GM04504 (cell line): ENCODE measurements at places on chromosomes 5 and 9.

- DNase-seq: no peak
These were observed 1.1 kb downstream of the RELL2 start for GRCh38 chr5:141637767-141638419.

DNA sequence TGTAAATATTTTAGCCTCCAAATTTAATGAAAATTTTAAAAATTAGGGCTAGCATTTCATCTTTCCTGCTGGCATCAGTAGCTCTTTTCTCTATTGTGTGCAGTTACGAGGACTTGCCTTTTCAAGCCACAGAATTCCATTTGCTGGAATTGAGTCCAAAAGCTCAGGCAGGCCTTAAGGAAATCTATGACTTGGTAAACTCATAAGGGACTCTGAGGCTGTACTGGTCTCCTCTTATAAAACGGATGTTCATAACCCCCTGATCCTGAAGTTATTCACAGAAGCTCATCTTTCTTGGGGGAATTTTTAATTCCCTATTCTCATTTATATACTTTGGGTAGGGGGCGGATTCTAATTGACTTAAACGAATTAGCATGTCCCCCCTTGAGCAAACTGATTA, 23.4 kb downstream of the ANKRA2 start:
- no peak for DNase-seq

- DNase-seq: no peak
These were observed 38.1 kb downstream of the ITGA1 start for GRCh38 chr5:52825826-52826225.

GRCh38 chr5:52150501-52150900, 637.2 kb upstream of the ITGA1 start:
- no peak for DNase-seq

GRCh38 chr5:57750282-57750681, 267.7 kb upstream of the ACTBL2 start:
- no peak for DNase-seq

GRCh38 chr9:127637322-127637847, 25.3 kb downstream of the STXBP1 start:
- peak; percentile 71 for DNase-seq

GRCh38 chr9:72486594-72486955, 34.8 kb upstream of the TMC1 start:
- no peak for DNase-seq

GRCh38 chr5:16364910-16365309, 100.7 kb downstream of the ZNF622 start:
- no peak for DNase-seq

- DNase-seq: peak; percentile 22
These were observed 20.5 kb upstream of the GLRX start for GRCh38 chr5:95842854-95843544.

DNA sequence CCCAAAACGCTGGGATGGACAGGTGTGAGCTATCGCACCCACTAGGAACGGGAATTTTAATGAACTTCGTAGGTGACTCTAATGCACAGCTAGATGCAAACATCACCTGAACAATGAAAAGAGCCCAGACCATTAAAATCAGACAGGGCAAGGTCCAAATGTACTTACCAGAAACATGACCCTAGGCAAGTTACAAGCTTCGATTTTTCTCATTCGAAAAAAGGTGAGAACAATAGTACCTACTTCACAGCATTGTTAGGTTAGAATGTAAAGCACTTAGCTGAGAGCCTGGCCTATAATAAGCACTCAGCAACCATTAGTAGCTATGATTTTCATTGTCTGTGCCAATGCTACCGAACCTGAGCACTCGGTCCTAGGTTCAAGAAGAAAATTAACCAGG, 5.8 kb upstream of the KLHL3 start:
- DNase-seq: no peak

DNA sequence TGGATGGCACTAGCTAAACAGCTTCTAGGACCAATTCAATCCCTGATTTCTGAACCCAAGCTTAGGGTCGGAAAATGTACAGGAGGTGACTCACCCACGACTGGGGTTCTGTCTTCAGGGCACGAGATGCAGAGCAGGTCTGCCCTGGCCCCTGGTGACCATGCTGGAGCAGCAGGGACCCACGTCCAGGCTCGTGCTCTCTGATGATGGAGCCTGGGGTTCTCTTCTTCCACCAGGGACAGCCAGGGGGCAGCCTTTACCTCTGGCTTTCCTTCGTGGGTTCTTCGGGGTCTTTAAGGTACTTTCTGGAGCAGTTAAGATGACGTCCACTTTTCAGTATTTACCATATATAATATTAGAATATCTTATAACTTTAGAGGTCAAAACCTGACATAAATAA, 2.1 kb downstream of the CFAP77 start:
- DNase-seq: no peak

GRCh38 chr9:107794259-107794658, 304.7 kb upstream of the KLF4 start:
- DNase-seq: no peak

- DNase-seq: no peak
These were observed 126.7 kb downstream of the C9orf50 start for GRCh38 chr9:129494113-129494789.

GRCh38 chr9:90880669-90881068, 79.0 kb downstream of the SYK start:
- no peak for DNase-seq

DNA sequence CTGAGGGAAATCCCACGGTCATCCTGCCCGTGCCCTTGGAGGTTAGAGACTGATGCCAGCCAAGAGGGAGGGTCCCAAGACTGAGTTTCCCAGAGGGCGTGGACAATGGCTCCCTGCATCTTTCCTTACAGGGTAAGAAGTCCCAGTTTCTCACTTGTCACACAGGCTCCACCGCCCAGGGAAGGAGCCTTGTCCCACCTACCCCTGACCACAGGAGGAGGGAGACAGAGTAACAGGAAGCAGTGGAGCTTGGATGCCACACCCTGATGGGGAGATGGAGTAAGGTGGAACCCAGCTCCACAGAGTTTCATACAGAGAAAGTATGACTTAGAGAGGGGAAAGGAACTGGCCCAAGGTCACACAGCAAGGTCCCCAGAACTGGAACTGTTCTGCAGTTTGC, 9.4 kb upstream of the CD74 start:
- DNase-seq: no peak

- DNase-seq: no peak
These were observed 10.3 kb upstream of the QRFP start for GRCh38 chr9:130906735-130907416.

DNA sequence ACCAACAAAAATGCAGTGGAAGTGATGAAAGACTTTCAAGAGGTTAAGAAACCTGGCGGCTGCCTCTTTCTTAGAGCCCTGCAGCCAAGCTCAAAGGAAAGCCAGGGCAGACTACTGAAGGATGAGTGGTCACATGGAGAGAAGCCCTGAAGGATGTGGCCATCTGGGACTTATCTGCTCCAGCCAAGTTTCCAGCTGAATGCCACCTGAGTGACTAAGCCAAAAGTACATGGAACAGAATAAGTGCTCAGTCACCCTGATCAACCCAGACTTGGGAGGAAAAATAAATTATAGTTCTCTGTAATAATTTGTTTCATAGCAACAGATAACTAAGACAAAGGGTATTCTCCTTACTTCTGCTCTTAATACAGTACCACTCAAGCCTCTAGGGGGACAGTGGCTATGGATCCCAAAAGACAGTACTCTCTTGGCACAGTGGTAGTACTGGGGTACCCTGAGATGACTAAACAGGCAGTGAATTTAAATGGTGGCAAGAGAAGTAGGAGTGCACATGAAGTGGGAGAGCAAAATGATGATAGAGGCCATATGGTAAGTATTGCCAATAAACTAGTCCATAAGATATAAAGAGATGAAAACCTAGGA, 182.3 kb downstream of the ELAVL2 start:
- DNase-seq: no peak

- peak; percentile 70 for DNase-seq
These were observed 606.9 kb downstream of the EBF1 start for GRCh38 chr5:158492841-158493242.

- DNase-seq: no peak
These were observed 29.0 kb upstream of the C9orf72 start for GRCh38 chr9:27602142-27602861.

- DNase-seq: no peak
These were observed 28.4 kb upstream of the DPYSL3 start for GRCh38 chr5:147538236-147538635.

DNA sequence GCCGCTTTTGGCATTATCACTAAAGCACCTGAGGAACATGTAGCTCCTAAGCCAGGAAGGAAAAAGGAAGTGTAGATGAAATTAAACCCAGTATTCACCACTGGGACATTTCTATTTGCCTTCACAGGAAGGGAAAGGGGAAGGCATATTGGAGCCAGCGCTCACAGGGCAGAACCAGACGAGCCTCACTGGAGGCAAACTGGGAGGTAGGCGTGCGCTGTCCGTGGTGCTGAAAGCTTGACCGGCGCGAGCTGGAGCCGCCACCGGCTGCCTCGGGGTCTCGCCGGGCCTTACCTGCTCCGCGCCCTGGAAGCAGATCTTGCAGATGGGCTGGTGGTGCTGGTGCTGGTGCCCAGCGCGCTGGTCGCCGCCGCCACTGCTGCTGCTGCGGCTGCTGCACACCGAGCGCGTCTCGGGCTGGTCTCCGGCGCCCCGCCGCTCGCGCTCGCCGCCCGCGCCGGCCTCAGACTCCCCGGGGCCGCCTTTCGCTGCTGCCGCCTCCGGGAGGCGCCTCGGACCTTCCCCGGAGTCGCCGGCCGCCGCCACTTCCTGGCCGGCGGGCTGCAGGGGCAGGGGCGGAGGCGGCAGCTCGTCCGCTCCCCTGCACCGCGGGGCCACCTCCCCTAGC, 732 bp downstream of the MARCHF11 start:
- DNase-seq: peak; percentile 25

- DNase-seq: no peak
These were observed 478 bp downstream of the RAB14 start for GRCh38 chr9:121201045-121201737.

GRCh38 chr9:82273121-82273520, 284.5 kb downstream of the SPATA31D1 start:
- DNase-seq: no peak

DNA sequence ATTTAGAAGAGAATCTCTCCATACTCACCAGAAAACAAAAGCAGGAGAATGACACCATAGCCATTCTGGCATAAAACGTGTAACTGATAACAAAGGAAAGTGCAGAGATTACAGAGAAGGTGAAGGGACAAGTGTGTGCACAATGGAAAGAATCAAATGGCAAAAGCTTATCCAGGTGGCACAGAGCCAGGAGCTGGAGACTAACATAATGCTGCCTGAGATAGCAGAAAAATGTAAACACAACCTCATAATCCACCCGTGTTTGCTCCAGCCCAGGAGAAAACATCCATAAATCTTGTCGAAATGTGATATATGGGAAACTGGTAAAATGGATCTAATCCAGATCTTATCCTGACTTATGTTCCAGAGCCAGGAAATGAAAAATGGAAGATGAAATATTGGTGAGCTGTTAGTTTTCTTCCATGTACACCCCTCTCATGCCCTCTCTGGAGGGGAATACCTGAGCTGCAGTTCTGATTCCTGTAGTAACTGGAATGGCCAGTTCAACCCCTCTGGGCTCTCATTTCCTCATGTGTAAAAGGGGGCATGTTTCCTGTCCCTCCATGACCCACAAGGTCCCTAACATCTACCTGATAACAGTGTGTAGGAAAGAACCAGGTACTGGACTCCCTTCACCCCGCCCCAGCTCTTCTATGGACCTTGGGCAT, 212.3 kb upstream of the DAPK1 start:
- DNase-seq: no peak

GRCh38 chr5:45568813-45569212, 127.4 kb downstream of the HCN1 start:
- DNase-seq: no peak
